Activated T-helper 1 cell treated with anti-CD3 and anti-CD28 coated beads, Interleukin-12 subunit alpha, Interleukin-12 subunit beta, Interleukin-2, Interleukin-4 antibody, amounts not matched to agents 30 ng/mL and 10 ng/mL and 1 ng/mL, durations not matched to agents 14 hours and 24 hours and 36 hours (primary cell): ENCODE measurements at places on chromosomes 7 and 10. TPM values are rescaled to one million over a fixed set of nuclear protein-coding genes. Genes with fewer than 3 reads are reported as not detected.

The OR2A25 gene
- total RNA-seq: not detected in 2 replicates

The RNF32 gene
- 2.1 and 2.2 TPM in 2 replicates for total RNA-seq

The PODXL gene
- total RNA-seq: 0.75 and 1.3 TPM in 2 replicates

The PLEKHS1 gene
- total RNA-seq: 0.05 and 0.07 TPM in 2 replicates

The ACTL6B gene
- total RNA-seq: not detected in 2 replicates

The EPDR1 gene
- total RNA-seq: 0.34 TPM in 1 of 2 replicates, not detected in the other

The GIMAP5 gene
- total RNA-seq: 53.8 and 59.7 TPM in 2 replicates

The CLDN4 gene
- total RNA-seq: not detected in 2 replicates

The TMEM236 gene
- total RNA-seq: 0.05 TPM in 1 of 2 replicates, not detected in the other

The ARHGEF35 gene
- total RNA-seq: 2.5 and 3.4 TPM in 2 replicates

The INSYN2A gene
- total RNA-seq: not detected in 2 replicates

The ASZ1 gene
- total RNA-seq: not detected in 2 replicates

The DYDC2 gene
- total RNA-seq: not detected in 2 replicates
